Karpas-422 (cell line): ENCODE measurements at places on chromosomes 12 and 14.

GRCh38 chr12:121438905-121439304 is 39.0 kb downstream of the RNF34 start:
- DNase-seq = no peak

DNA sequence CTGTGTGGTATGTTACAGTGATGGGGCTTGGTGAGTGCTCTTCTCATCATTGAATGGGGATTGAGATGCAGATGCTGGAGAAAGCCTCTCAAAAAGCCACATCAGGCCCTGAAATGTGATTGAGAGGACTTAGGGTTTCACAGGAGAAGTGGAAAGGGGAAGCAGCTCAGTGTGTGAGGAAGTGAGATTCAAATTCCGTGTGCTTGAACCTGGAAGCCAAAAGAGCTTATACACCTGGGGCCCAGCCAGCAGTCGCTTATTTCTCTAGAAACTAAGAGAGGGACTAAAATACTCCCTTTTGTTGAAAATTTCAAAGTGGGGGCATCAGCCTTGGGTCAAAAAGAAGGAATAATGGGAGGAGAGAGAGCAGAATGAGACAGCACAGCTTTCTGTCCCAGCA is 39.1 kb upstream of the GZMB start:
- DNase-seq = peak; percentile 87

- no peak for DNase-seq
Observed at GRCh38 chr12:97005646-97006045, 98.6 kb downstream of the NEDD1 start.

- DNase-seq = no peak
Observed at GRCh38 chr12:102390068-102390467, 90.3 kb downstream of the IGF1 start.

GRCh38 chr12:96044943-96045290 is 9.5 kb upstream of the LTA4H start:
- no peak for DNase-seq

DNA sequence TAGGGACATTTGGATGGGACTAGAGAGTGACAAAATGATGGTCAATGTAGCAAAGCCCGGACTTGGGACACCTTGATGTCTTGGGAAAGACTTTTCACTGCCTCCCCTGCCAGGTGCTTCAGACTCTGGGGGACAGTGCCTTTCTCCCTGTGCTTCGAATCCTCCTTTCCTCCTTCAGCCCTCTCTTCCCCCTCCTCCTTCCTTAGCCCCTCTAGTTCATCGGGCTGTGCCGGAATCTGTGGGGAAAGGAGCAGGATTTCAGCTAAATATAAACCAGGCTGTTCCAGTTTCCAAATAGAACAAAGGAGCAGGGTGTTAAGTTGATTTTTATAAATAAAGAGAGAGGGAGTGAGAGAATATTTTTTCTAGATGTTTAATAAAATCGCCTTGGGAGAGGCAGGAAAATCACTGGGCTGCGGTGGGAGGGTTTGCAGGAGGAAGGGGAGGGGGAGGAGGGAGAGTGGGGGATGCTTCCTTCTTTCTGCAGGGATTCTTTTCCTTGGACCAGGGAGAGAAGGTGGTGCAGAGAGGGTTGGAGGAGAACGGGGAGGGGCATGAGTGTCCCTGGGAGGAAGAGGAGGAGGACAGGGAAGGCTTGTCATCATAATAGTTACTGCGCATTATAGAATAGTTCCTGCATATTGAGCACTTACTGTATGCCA is 21.3 kb upstream of the CABP1 start:
- no peak for DNase-seq

DNA sequence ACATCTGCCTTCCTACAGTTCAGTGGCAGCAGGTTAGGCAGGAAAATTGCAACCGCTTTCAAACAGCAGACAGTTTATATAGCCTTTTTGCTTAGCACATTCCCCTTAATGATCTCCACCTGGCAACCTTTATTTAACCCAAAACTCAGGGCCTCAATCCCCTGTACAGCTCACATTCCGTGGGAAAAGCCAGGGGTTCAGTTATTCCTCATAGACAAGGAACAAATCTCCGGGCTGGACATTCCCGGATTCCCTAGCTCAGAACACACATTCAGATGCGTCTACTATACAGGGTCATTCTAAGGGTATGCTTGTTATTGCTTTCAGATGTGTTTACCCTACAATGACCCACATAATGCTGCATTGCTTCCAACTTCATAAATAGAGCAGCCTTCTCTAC is 73.8 kb upstream of the DCN start:
- peak; percentile 38 for DNase-seq

GRCh38 chr14:38210587-38211216 is 3.0 kb downstream of the SSTR1 start:
- DNase-seq = no peak

DNA sequence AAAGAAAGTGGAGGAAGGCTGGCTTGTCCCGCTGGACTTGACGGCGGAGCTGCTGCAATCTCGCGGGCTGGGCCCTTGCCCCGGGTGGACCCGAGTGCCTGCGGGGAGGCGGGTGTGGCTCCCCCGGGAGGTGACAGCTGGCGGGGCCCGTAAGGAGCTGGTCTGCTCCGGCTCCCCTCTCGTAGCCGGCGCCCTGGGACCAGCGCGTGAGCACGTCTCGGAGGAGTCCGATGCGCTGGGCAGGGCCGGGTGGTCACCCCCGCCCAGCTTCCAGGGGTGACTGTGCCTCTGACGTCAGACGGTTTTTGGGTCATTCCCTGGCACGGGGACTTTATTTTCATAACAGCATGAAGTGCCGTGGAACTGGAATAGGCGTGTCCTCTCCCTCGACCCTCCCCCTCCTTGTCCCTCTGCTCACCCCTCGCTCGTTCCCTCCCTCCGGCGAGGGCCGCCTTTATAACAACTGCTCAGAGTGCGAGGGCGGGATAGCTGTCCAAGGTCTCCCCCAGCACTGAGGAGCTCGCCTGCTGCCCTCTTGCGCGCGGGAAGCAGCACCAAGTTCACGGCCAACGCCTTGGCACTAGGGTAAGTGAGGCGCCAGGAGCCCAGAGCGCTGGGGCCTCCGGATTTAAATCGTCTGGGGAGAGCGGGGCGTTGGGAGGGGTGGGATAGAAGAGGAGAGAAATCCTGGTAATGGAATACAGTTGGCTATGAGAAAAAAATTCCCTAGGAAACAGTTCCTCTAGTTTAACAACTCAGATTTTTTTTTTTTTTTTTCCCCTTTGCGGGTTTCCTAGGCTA is at the start of gene GPRC5A:
Gene GPRC5A (plus strand): TSS at position 483 of the 801 bp plus-strand sequence. CDS start 16,688 bp downstream, outside the sequence.
- no peak for DNase-seq

- no peak for DNase-seq
Observed at GRCh38 chr12:103546959-103547358, 40.1 kb upstream of the STAB2 start.

- DNase-seq = no peak
Observed at GRCh38 chr12:127664901-127665300, 602.1 kb upstream of the TMEM132C start.

DNA sequence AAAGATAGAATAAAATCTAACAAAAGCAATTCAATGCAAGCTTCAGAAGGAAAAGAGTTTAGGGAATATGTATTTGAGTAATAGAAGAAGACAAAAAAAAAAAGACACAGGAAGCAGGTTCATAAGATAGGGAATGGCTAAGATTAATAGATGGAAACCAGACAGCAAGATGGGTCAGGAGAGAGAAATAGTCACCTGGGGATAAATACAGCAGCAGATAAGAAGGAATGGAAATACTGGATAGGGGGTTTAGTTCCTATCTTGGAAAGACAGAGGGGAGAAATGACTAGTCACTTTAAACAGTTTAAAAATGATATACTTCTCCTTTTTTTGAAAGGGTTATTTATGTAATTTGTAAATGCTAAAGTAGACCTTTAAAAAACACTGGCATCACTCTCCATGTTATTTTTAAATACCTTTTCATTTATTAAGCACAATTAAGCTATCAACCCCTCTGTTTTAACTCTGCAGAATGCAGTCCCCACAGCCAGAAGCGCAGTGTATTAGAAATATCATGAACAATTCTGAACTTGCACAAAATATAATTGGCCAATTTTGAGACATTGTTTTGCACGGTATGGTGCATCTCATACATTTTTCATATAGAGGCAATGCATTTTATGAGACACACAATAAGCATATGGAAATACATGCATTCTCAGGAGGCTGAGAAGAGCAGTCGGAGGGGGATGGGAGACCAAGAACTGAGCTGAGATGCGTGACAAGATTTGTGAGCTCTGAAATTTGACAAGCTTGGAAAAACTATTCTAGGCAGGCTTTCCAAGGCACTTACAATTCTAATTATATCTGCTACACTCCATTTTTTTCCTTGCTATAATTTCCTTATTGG is 303.4 kb upstream of the PRICKLE1 start:
- no peak for DNase-seq

DNA sequence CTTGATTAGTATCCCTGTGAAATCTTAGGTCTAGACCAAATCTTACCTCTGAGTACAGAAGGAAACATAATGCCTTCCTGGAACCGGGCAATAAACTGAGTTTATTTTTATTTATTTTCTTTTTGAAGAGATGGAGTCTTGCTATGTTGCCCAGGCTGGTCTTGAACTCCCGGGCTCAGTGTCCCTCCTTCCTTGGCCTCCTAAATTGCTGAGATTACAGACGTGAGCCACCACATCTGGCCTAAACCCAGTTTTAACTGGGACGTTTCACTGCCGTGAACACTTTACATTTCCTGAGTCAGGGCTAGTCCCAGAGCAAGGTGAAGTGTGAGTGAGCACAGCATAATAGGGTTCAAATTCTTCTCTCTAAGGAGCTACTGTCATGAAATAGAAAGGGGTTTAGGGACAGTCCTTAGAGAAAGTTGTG is 671 bp downstream of the GUCY2C start:
- DNase-seq = peak; percentile 31

- no peak for DNase-seq
Observed at GRCh38 chr14:34023824-34024767, 73.2 kb upstream of the EGLN3 start.

- DNase-seq = peak; percentile 66
Observed at GRCh38 chr12:123705935-123706334, 6.2 kb upstream of the ATP6V0A2 start.

- DNase-seq = peak; percentile 48
Observed at GRCh38 chr14:73851000-73851399, 631 bp upstream of the PTGR2 start.

DNA sequence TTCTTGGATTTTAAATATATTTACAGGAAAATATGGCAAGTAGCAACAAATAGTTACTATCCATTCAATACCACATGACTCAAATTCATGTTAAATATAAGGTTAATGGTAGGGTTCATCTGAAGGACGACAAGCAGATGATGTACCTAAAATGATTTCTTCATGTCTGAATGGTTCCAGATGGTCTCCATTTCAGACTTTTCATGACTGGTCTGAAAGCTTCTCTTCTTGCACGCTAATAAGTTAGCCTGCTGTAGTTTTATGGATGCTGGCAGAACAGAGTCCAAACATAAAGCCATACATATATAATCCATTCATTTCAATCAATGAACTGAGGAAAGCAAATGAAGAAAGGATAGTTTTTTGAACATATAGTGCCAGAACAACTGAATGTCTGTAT is 257.0 kb upstream of the MGAT4C start:
- DNase-seq = no peak

GRCh38 chr12:10027311-10027710 is 3.2 kb upstream of the CLEC9A start:
- no peak for DNase-seq

DNA sequence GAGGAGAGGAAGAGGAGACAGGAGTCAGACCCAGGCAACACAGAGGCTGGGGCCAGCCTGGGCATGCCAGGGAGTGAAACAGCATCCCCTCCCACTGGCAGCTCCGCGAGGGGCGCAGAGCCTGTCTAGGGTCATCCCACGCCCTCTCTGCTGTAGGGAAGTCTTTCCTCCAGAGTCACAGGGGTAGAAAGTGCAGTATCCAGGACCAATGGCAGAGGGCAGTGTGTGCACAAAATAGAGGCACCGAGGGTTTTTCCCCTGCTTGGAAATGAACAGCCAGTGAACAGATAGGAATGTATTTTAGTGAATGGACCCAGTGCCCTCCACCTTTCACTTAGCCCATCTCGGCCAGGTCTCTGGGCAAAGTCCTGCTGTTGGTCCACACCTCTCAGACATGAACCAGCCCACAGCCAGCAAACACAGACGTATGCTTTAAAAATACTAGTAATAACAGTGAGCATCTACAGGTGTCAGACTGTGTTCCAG is 9.4 kb upstream of the KRT74 start:
- peak; percentile 77 for DNase-seq

DNA sequence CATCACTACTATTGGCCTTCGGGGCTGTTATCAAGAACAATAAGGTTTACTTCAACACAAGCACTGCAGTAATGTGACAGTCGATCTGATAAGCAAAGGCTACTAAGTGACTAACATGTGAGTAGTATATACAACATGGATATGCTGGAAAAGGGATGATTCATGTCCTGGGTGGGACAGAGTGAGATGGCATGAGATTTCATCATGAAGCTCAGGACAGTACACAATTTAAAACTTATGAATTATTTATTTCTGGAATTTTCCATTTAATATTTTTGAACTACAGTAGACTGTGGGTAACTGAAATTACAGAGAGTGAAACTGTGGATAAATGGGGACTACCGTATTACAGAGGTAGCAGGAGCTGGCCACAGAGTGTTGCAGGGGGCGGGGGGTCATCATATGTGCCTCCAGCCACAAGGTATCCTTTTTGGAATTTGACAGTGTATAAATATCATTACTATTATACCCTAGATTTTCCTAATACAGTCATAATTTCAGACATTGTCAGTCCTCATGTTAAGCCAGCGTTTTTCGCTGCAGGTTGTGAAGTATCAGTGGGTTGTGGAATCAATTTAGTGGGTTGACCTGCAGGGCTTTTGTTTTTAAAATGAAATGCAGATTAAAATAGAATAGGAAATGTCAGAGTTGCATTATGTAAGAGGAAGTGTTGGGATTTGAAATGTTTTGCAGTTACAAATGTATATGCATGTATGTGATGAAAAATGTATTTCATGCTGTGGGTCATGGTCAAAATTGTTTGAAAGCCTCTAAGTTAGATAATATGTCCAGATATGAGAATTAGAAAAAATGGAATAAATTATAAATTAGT is 148.0 kb upstream of the NUDT4 start:
- DNase-seq = no peak

DNA sequence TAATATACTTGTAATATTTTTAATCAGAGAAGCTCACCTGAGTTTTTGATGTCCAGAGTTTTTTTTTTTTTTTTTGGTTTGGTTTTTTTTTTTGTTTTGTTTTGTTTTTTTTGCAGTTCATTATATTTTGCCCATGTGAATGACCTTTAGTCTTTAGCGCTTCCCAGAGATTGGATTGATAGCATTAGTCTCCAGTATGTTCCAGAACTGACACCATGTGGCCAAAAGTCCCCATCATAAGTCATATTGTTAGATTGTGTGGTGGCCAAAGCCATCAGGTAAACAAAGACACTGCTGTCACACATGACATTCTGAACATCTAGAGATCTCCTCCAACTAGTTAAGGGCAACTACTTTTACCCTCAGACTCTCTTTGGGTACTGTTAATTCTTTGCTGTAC is 272.8 kb upstream of the GARIN2 start:
- DNase-seq = no peak

GRCh38 chr12:105355752-105356151 is 25.3 kb downstream of the C12orf75 start:
- no peak for DNase-seq

DNA sequence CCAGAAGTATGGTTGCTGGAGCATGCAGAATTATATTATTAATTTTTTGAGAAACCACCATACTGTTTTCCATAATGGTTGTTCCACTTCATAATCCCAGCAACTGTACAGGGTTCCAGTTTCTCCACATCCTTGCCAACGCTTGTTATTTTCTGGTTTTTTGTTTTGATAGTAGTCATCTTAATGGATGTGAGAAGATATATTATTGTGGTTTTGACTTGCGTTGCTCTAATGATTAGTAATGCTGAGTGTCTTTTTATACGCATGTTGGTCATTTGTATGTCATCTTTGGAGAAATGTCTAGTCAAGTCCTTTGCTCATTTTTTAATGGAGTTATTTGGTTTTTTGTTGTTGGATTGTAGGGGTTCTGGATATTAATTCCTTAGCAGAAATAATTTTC is 58.1 kb downstream of the DAAM1 start:
- no peak for DNase-seq
